Activated CD4-positive, alpha-beta T cell treated with anti-CD3 and anti-CD28 coated beads, Interleukin-2, amount 10 ng/mL, durations not matched to agents 7 days and 5 days (primary cell): ENCODE measurements at places on chromosomes 3 and 15. TPM values are rescaled to one million over a fixed set of nuclear protein-coding genes. Genes with fewer than 3 reads are reported as not detected.

DNA sequence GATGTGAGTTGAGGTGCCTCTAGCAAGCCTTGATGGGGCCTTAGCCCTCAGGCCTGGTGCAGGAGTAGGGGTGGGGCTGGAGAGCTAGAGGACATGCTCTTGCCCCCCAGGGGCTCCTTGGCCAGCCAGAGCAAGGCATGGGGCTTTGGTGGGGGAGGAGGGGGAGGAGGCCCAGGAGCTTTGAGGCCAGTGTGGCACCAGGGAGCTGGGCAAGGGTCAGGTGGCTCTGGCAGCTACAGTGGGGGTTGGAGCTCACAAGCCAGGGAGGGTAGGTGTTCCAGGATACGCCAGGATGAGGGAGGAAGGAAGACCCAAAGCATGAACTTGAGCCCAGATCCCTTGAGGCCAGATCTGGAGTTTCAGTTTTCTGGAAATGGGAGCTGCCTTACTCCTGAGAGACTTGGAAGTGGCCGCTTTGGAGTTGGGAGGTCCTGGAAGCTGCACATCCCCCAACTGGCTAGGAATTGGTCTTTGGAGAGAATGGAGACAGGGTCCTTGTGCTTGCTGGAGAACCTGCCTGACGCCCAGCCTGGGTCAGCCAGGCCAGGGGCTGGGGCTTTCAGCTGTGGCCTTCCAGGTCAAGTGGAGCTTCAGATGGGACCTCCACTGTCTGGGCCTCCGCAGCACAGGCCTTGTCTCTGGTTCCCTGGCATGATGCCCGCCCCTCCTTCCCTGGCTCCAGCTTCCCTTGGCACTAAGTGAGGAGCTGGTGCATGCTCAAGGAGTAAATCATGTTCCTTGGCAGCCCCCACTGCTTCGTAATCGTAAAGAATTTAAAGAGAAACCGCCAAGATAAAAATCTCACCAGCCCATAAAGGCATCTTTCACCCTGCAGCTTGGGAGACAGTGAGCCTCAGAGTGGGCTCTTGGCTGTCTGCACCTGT is 8.7 kb downstream of the SEMA3F start:
- DNase-seq = no peak

GRCh38 chr15:88246081-88246480 is 10.5 kb downstream of the NTRK3 start:
- no peak for DNase-seq

- no peak for DNase-seq
Observed at GRCh38 chr15:55552926-55553325, 35.2 kb downstream of the PYGO1 start.

- DNase-seq = no peak
Observed at GRCh38 chr15:48898032-48898431, 20.1 kb downstream of the EID1 start.

DNA sequence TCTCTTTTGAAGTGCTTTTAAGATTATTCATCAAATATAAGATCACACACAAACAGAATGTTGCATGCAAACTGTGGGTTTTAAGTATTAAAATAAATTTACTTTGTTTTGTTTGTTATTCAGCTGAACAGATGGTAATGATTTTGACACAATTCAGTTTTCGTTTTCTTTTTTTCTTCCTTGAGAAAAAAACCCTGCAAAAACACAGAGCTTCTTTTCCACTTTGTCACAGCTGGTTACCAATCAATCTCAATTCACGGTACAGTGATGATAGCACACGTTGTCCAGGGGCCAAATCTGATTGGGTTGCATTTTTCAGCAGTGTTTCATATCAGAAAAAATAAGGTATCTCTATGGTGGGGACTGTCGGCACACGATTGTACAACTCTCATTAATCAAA is 473.6 kb downstream of the ROBO2 start:
- DNase-seq = no peak

DNA sequence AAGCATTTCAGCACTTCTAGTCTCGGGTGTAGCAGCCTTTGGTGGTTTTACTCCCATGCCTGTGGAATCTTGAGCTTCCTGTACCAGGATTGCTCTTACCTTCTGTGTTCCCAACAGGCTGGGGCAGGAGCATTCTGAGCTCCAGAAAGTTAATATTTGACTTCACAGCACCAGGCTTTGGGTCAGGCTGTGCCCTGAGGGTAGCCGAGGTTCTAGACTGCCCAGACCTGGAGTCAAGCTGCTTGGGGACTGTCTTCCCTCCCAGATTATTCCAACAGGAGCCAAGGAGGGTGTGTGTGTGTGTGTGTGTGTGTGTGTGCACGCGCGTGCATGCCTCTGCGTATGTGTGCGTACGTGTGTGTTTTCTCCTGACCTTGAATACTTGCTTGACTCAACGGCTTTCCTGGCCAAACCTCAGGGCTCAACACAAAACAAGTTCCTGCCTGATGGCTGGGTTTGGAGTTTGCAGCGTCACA is 94.8 kb downstream of the FLNB start:
- no peak for DNase-seq

DNA sequence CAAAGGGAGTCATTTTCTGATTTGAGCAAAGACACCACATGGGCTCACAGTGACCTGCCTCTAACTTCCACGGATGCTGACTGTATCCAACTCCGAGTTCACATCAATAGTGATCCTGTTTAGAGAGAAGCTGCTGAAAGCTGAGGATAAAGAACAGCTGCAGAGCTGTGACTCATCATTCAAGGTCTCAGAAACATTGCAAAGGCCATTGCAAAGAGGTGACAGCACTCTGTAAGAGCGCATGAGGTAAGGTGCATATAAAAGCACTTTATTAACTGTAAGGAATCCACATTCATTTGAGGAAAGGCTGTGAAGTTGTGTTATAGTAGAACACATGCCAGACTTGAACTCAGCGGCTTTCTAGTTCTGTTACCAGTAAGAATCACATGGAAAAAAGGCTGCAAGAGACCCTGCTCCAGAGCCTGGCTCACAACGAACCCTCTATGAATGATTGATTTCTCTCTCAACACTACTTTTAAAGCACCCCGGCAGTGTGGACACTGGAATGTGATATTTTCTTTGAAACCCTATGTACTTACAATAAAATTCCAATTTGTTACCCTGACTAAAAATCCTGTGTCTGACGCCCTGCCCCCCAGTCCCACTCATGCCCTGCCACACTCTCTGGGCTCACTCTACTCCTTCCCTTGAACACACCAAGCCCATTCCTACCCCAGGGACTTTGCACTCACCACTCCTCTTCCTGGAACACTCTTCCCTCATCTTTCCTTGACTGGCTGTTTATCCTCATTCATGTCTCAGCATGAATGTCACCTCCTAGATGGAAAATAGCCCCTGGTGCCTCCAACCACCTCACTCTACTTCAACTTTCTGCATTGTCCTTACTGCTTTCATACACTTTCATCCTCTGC is 111.2 kb downstream of the LSM3 start:
- no peak for DNase-seq

- no peak for DNase-seq
Observed at GRCh38 chr3:98968824-98969223, 67.3 kb upstream of the DCBLD2 start.

DNA sequence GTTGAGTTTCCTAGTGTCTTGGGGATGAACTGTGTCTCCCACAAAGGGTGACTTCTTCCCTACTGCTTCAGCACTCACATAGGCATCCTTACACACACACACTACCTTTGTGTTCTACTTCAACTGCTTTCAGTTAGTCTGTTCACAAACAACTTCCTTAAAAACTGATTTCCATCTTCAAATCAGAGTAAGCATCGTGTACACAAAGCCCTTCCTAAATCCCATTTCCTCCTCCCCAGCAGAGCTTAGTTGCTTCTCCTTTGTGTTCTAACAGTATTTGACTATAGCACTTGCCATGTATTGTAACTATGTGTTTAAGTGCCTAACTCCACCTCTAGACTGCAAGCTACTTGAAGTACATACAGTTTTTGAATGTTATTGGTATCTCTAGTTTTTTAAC is 71.7 kb downstream of the TNIK start:
- no peak for DNase-seq

GRCh38 chr15:98402486-98402885 is 245.9 kb upstream of the IGF1R start:
- no peak for DNase-seq

Gene DNAH12
- 0.06 TPM for total RNA-seq

Gene ADAMTS9
- not detected for total RNA-seq

Gene LINS1
- 74.2 TPM for total RNA-seq
